ENCODE measurements at places on chromosomes 6 and 20.

GRCh38 chr20:35648836-35649235 lies 15.9 kb downstream of the CPNE1 start:
- DNase-seq: no peak

- peak; percentile 94 for DNase-seq
Measured at GRCh38 chr6:34196116-34196832, 40.4 kb upstream of the HMGA1 start.

DNA sequence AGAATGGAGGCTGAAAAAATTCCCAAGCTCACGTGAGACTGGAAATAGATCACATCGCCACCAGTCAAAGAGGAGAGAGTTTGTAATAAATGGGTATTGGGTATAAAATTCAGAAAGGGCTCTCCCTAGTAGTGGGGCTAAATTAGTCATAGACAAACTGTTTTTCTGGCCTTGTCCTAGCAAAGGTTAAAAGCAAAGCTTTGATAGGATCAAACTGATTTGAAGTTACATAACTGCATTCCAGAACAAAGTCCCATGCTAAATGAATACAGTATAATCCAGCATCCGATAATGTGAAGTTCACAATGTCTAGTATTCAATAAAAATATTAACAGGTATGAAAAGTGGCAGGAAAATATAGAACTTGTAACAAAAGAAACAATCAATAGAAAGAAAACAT lies 149.8 kb upstream of the ATXN1 start:
- no peak for DNase-seq

GRCh38 chr20:53657279-53657678 lies 63.6 kb upstream of the ZNF217 start:
- no peak for DNase-seq

DNA sequence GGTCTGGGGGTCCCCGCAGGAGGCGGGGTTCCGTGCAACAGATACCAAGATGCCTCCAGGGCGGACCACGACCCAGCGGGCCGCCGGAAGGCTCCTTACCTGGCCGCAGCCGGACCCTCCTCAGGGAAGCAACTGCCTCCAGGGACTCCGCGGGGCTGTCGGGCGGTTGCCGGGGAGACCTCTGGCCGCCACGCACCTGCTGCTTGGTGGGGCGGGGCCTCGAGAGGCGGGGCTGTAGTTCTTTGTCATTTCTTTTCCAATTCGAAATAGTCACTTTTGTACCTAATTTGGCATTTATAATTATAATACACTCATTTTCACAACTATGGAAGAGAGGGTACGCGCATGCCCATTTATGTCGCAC lies 647 bp downstream of the AK9 start:
- peak; percentile 85 for DNase-seq

DNA sequence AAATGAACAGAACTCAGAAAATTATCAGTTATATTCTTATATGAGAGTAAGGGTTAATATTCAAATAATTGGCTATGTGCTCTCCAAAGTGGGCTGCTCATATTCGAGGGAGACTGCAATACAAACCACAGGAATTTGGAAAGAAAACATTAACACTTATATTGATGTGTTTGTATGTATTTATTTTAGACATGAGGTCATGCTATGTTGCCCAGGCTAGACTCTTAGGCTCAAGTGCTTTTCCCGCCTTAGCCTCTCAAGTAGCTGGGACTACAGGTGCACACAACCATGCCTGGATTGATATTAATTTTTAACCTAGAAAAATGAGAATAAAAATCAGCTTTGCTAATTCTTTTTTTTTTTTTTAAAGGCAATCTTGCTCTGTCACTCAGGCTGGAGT lies 35.0 kb downstream of the BTBD9 start:
- no peak for DNase-seq

DNA sequence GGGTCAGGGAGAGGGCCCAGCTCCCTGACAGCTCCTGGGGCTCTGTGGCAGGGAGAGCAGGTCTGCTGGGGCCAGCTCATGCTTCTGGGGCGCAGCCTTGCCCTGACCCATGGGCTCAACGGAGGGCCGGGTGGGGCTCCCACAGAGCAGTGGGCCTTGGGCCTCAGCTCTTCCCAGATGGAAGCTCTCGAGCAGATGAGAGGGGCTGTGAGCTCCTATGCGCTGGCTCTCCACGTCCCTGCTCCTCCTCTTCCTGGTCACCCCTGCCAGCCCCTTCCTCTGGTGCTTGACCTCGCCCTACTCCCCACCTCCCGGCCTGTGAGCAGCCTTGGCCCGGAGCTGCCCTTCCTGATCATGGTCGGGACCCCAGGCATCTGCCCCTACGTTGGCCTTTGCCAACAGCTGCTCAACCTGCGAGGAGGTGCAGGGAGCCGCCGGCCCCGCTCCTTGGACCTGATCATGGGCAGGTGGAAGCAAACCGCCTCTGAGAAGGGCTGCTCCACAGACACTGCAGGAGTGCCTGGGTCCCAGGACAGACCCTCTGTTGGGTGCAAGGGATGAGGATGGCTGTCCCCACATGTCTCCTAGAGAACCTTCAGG lies 26.8 kb upstream of the GATA5 start:
- DNase-seq: no peak
